Dermis blood vessel endothelial cell (primary cell): ENCODE measurements at places on chromosomes 6 and 20.

- DNase-seq, result no peak
Measured at GRCh38 chr20:10635476-10636208, 38.2 kb downstream of the JAG1 start.

DNA sequence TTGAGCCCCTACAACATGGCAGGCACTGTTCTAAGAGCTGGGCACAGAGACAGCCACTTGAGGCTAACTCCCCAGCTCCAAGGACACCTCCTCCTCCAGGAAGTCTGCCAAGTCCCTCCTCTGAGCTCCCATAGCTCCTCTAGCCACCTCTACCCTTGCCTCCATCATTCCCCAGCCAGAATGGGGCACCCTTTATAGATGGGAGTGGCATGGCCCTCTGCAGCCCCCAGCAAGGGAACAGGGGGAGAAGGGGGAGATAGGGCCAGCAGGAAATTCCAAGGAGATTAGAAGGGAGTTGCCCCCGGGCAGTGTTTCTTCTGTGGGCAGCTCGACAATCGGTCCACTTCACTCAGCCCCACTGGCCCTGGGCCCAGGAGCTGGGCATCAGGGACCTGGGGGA lies 19.7 kb upstream of the TLDC2 start:
- peak; percentile 33 for DNase-seq

- peak; percentile 37 for DNase-seq
Measured at GRCh38 chr20:21303872-21304586, 898 bp downstream of the XRN2 start.

DNA sequence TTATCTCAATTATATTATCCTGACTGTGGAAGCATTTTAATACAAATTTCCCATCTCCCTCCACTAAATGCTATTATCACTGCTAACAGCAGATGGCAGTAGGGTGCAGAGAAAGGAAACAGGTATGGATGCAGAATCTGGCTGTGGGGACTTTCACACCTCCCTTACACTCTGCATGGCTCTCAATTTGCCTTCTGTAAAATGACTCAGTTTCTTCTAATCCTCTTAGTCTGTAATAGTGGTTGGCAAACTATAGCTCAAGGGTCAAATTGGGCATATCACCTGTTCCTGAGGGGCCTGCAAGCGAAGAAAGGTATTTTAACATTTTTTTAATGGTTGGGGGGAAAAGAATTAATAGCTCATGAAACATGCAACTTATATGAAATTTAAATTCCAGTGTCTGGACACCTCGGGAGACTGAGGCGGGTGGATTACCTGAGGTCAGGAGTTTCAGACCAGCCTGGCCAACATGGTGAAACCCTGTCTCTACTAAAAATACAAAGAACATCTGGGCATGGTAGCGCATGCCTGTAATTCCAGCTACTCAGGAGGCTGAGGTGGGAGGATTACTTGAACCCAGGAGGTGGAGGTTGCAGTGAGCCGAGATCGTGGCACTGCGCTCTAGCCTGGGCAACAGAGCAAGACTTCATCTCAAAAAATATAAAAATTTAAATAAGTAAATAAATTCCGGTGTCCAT lies 83.5 kb downstream of the ZMYND8 start:
- peak; percentile 89 for DNase-seq

- DNase-seq, result no peak
Measured at GRCh38 chr6:112352607-112353006, 5.5 kb downstream of the RFPL4B start.

DNA sequence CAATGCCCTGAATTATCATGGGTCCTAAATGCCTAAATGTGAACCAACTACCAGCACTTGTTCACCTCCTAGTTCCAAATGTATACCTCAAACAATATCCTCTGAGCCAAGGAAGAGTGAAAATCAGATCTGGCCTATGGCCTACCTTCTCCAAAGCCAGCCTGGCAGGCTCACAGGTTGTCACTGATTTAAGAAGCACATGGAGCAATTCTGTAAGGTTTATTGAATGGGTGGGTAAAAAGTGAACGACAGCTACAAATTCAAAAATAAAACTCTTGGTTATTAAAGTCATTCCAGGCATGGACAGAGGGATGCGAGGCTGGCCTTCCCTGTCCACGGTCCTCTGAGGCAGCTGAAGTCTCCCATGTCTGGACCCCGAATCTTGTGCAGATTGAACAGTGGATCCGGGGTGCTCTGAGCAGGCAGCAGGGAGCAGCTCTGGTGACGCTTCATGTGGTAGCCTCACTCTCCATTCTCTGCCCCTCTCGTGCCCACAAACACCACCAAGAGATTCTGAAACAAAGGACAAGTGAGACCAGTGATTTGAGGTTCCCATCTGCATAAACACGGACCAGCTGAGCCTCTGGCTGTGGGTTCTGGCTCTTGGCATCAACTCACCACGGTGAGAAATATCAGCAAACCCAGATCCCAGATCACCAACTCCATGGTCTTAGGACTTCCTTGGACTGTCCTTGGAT lies 14.6 kb downstream of the SNHG17 start:
- no peak for DNase-seq

- peak; percentile 31 for DNase-seq
Measured at GRCh38 chr6:40536442-40536841, 50.7 kb downstream of the LRFN2 start.

GRCh38 chr6:155311086-155311485 lies 3.2 kb downstream of the TFB1M start:
- DNase-seq, result peak; percentile 84

GRCh38 chr6:71138376-71138775 lies 150.2 kb upstream of the OGFRL1 start:
- DNase-seq, result no peak

DNA sequence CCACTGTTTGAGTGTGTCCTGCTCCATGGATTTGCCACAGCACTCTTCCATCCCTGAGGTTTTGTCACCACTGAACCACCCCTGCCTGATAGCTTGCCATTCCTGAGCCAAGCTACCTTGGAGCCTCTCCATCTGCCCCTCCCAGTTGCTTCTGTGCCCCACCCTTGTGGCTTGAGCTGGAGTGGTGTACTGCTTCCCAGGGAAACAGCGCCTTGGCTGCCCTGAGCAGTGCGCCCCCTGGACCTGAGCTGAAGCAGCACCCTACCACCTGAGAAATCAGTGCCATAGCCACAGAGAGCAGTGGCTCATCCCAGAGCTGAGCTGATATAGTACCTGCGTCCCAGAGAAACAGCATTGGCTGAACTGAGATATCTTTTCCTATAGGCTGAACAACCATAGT lies 40.3 kb downstream of the IL22RA2 start:
- no peak for DNase-seq

GRCh38 chr20:54195483-54196472 lies 12.1 kb upstream of the PFDN4 start:
- no peak for DNase-seq

DNA sequence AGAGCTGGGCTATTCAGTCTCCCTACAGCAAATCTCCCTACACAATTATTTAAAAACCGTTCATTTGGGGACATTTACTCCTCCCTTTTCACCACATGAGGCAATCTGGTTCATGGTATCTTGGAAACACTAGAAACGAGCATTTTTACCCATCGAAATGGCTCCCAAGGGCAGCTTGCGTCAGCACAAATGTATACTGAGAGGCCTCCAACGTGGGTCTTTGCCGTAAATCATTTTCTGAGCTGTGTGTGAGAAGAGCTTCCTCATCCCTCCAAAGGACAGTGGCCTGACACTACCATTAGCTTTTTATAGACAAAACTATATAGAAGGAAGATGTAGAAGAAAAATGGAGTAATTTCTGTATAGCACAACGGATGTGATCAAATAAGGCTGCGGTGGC lies 30.0 kb upstream of the PXDC1 start:
- no peak for DNase-seq

- peak; percentile 40 for DNase-seq
Measured at GRCh38 chr20:10522328-10522727, 87.2 kb downstream of the SLX4IP start.

DNA sequence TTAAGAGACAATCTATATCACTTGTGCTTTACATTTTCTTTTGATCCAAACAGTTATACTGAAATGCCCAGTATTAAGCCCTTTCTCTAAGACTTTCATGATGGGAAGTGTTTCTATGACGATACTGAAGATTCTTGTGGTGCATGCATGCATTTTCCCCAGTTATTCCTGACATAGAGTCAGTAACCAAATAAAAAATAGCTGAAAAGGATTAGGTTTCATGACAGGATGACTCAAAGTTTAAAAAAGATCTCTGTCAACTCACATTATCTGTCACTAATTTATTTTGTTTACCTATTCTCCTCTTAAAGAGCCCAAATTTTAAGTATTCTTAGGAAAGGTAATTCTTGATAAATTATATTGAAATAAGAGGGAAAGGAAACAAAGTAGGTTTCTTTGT lies 98.4 kb downstream of the SESN1 start:
- DNase-seq, result no peak

DNA sequence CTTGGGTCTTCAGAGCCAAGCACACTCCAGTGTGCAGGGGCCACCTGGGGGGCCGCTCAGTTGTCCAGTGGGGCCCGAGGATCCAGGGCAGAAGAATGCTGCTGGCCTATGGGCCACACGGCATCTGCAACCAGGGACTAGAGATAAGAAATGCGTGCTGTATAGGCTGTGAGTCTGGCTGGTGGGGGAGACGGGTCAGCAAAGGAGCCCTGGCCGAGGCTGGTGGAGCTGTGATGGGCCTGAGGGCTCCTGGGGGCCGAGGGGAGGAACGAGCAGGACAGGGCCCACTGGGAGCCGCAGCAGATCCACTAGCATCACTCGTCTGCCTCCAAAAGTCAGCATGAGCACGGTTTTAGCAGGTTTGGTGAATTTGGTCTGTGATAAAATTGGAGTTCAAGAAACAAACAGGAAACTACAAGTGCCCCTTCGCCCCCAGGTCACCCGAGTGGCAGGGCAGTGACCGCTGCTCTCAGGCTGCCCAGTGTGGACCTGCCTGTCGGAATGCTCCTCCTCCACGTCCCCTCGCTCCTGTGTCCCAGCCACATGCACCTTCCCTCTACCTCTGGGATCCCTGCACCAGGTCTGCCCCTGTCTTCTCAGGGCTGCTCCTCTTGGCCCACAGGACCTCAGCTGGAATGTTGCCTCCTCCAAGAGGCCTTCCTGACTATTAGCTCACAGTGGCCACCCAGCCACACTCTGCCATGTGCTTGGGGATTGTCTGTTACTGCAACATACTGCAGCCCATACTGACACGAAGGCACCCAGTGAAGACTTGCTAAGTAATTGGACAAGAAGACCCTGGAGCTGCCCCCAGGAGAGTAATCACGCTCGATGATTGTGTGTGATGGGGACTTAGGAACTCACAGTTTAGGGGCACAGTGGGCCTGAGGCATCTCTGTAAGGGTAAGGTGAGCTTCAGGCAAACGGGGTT lies 10.9 kb downstream of the ACSS1 start:
- DNase-seq, result no peak

GRCh38 chr6:163526346-163526745 lies 111.8 kb downstream of the QKI start:
- DNase-seq, result no peak

- DNase-seq, result no peak
Measured at GRCh38 chr6:61192610-61193009, 1093.4 kb downstream of the KHDRBS2 start.

DNA sequence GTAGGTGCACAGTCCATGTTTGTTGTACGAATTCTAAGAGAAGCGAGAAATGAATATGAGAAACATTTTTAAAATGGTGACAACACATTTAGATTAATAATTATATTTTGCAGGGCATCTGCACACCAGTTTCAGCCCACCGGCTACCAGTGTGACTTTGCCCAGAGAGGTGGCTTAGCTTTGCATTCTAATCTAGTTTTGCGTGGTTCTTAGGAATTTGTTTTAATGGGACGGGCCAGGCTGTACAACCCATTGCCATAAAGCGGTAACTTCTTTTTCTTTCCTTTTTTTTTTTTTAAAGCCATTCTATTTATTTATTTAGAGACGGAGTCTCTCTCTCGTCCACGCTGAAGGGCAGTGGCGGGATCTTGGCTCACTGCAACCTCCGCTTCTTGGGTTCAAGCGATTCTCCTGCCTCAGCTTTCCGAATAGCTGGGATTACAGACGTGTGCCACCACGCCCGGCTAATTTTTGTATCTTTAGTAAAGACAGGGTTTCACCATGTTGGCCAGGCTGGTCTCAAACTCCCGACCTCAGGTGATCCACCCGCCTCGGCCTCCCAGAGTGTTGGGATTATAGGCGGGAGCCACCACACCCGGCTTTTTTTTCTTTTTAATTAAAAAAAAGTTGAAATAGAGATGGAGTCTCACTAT lies 829 bp downstream of the MANBAL start:
- no peak for DNase-seq

DNA sequence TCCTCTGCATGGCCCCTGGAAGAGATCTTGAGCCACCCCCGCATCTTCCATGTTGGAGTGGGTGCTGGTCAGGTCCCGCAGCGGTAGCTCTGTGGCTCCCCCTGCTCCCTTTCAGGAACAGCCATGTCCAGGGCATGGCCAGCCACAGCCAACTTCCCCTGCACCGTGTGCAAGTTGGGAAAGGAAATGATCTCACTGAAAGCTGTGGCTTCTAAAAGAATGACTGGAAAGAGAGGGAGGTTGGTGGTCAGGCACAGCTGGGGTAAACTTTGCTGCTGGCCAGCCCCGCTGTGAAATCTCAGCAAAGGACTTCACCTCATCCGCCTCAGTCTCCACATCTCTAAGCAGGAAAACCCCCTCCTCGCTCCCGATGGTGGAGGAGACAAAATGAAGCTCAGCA lies 153.6 kb upstream of the CST7 start:
- peak; percentile 2 for DNase-seq

- DNase-seq, result peak; percentile 79
Measured at GRCh38 chr6:89079511-89080234, 878 bp upstream of the PNRC1 start.

GRCh38 chr6:108323710-108324466 lies 29.0 kb downstream of the AFG1L start:
- no peak for DNase-seq

- peak; percentile 41 for DNase-seq
Measured at GRCh38 chr6:41634657-41635056, 3.6 kb upstream of the MDFI start.

DNA sequence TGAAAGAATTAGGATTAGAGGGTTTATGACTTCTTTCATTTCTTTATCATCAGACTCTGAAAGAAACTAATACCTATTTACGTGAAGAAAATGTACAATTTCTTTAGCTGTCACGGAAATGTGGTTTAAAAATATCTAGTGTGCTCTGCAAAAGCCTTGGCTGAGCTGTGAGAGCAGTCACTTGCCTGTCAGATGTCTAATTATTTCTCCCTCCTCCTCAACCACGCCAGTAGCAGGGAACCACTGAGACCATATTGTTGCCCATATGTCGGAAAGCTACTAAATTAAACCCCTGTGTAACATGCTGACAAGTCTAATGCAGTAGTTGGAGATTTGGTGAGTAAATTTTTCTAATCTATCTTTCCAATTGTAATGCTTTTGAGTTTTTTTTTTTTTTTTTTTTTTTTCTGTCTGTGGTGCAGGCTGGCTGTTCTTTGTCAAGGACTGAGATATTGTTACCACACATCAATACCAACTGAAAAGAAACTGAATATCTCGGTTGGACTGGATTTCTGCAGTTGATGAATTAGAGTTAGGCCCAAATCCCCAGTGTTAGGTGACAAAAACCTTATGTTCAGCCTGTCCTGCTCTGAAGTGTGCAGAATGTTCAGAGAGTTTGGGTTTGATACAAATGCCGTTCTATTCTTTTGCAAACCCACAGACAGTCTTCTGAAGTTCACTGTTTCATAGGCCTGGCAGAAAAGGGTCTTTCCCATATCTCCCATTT lies 302.9 kb upstream of the SYNCRIP start:
- DNase-seq, result no peak

GRCh38 chr20:1469306-1469905 lies 2.8 kb upstream of the NSFL1C start:
- no peak for DNase-seq
